ENCODE measurements at places on chromosomes 4 and X.

GRCh38 chr4:121050300-121050699 lies 22.0 kb downstream of the NDNF start:
- no peak for DNase-seq

DNA sequence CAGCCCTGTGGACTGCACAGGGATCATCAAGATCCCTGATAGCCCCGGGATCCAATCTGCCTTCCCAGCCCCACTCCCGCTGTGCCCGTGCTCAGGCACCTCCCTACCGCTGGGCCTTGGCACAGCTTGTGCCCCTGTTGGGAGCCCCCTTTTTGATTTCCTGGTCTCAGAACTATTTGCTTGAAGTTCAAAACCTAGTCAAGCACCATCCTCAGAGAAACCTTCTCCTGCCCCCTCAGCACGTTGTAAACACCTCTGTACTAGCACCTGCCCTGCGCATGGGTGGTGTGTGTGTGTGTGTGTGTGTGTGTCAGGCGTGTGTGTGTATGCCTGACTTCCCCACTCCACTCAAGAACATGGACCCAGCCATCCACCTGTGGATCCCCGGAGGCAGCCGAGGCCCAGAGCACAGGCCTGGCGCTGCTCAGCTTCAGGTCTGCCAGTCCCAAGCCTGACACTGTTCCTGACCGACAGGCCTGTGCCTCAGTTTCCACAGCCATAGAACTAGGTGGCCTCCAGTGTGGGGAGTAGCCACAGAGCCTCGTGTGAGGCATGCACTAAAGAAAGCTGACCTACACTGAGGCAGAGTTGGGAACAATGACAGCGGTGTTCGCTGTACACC lies 65.5 kb downstream of the ADRA2C start:
- no peak for DNase-seq

DNA sequence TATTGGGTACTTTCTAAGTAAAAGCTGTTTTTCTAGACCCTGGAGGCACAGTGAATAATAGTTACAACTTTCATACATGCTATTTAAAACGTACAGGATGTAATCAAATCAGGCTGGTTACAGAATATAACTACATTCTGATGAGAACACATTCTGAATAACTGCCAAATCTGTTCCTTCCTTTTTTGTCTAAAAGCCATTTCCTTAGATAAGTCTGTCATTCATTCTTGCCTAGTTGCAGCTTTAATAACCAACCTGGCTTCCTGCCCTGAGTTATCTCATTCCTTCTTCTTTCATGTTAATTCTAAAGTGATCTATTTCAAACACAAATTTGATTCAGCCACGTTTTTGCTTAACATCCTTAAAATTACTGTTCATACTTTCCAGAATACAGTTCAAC lies 189.7 kb upstream of the ITM2A start:
- no peak for DNase-seq

DNA sequence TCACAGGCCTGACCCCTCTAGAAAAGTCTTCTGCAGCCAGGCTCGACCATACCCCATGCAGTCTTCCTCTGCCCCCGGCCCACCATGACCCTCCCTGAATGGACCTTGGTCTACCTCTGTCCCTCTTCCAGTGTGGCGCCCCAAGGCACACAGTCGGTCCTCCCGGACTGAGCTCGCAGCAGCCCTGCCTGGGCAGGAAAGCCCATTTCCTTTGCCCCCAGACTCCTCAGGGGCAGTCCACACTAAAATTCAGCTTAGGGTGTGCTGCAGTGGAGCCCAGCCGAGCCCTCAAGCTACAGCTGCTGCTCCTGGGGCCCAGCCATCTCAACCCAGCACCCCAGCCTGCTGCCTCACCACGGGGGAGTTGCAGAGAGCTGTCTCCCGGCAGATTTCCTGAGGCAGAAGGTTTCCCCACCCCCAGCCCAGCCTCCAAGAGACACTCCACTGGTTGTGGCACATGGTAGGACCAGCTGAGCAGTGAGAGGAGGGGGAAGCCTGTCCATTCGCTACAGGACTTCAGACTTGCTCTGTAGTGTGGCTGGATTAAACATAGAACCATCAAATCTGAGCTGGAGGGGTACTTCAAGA lies 37.5 kb upstream of the IQSEC2 start:
- DNase-seq: no peak

DNA sequence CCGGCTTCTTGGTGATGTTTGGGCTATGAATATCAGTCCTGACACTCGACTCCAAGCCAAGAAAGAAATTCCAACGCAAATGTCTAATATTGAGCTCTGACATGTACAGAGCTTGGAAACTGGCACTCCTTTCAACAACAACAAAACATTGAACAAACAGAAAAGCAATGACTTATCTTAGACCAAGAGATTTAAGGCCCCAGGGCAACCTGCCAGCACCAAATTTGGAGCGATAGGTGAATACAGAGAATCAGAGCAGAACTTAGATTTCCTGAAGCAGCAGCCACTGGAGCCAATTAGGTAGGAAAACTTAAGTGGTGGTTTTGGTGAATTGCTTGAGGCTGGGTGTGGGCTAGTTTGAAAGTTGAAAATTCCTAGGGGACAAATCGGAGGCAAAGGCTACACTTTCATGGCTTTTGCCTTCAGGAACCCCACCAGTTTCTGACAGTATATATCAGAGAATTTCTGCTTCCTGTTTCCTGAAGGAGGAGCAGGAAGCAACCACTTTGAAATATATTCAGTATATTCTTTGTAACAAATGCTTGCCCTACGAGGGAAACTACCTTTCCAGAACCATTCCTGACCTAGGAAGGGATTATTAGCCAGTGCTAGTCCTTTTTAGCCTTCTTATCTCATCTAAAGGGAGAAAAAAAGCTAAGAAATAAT lies 10.1 kb upstream of the FMR1 start:
- DNase-seq: no peak

DNA sequence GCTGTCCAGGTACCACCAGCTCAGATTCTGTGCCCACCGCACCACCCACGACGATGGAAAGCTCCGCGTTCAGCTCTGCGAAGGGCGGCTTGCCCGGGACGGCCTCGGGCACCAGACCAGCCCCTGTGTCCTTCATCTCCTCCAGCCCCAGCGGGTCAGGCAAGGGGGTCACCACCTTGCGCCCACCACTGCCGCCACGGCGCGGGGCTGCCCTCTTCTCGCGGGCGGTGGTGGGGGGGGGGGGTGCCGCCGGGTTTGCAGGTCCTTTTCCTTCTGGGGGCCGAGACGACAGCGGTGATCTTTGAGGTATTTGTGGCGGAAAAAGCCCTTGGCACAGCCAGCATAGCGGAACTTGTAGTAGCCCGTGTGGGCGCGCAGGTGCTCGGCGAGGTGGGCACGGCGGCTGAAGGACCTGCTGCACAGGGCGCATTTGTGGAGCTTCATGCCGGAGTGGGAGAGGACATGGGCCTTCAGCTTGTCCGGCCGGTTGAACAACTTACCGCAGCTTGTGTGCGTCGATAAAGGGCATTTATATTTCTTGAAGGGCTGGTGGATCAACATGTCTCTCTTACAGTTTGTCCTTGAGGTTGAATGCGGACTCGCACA lies 50.9 kb downstream of the CFAP299 start:
- no peak for DNase-seq

DNA sequence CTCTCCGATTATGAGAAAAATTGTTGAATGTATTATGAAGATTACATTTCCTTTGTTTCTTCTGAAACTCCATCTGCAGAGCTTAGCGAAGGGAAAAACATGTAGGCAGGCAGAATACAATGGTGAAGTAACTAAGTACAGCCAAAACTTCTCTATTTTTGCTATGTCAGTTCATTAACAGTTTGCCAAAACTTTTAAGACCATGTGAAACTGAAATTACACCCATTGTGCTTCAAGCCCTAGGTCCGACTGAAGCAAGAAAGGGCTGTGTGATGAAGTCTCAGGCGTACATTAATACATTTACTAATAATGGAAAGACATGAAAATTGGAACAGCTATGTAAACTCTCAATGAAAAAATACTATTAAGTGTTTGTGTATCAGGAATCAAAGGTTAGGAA lies 398.0 kb downstream of the MAPK10 start:
- DNase-seq: no peak

DNA sequence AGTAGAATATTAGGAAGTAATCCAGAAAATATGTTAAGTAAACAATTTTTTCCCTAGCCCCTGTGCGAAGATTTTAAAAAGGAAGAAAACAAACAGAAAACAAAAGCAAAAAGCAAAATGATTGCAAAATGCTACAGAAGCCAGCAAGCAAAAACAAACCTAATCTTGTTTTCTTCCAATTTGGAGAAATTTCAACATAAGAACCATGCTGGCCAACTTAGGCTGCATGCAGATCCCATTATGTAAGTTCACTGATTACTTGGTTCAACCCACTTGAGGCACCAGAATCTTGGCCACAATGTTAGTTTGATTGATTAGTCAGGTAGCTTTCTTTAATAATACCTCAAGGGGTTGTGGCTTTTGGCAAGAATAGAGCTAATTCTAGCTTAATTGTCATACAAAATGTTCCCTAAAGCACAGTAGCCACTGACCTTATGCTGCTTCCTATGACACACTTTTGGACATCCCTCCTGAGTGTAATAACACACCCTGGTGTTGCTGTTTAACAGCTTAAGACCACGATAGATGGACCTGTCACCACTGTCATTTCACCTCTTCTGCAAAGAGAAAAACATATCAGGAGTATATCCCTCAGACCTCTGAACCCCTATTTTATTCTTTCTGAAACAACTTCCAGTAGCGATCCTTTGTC lies 2342.1 kb downstream of the PCDH7 start:
- no peak for DNase-seq

- DNase-seq: no peak
Measured at GRCh38 chr4:150136036-150136435, 57.8 kb downstream of the DCLK2 start.

DNA sequence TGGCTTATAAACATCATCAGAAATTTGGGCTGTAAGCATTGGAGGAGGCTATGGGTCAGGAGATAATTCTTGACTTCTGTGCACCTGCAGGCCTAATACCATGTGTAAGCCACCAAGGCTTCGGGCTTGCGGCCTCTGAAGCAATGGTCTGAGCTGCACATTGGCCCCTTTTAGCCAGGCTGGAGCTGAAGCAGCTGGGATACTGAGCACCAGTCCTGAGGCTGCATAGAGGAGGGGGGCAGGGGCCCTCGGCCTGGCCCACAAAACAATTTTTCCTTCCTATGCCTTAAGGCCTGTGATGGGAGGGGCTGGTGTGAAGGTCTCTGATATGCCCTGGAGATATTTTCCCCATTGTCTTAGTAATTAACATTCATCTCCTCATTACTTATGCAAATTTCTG lies 373.0 kb upstream of the HTR2C start:
- DNase-seq: no peak

Data from cerebellar nuclear complex (tissue), 1 donor.